A549 treated with ZK216348 at 1 μM for 4 hours (cell line): ENCODE measurements at places on chromosomes 11 and 22. TPM values are rescaled to one million over a fixed set of nuclear protein-coding genes. Genes with fewer than 3 reads are reported as not detected.

Gene LDLRAD3
- total RNA-seq: 21.6 to 30.2 TPM (median 27.3 TPM) in 5 replicates

Gene MRTFA
- total RNA-seq: 32.1 to 61.6 TPM (median 49.9 TPM) in 5 replicates

Gene API5
- 60.8 to 90.3 TPM (median 68.9 TPM) in 5 replicates for total RNA-seq

Gene HTR3B
- total RNA-seq: not detected in 5 replicates

Gene SLC22A24
- total RNA-seq: not detected in 5 replicates

Gene SYT12
- 13.3 to 22.9 TPM (median 17.8 TPM) in 5 replicates for total RNA-seq

Gene VSIG10L2
- total RNA-seq: not detected in 5 replicates

Gene CDC42EP2
- total RNA-seq: 13.7 to 22.4 TPM (median 14.9 TPM) in 5 replicates

Gene SGSM1
- 0.18 to 0.46 TPM (median 0.24 TPM) in 5 replicates for total RNA-seq

Gene TRIM48
- total RNA-seq: not detected in 5 replicates

Gene MAPK11
- 3.8 to 7.8 TPM (median 6.5 TPM) in 5 replicates for total RNA-seq

Gene OR5T2
- not detected in 5 replicates for total RNA-seq

Gene FIBIN
- total RNA-seq: not detected in 5 replicates

Gene OR52N4
- not detected in 5 replicates for total RNA-seq

Gene SLC17A6
- total RNA-seq: not detected in 5 replicates

Gene MRGPRF
- total RNA-seq: 0.06 to 0.09 TPM in 2 of 5 replicates, not detected in the others

Gene MMP8
- not detected in 5 replicates for total RNA-seq

Gene PAX6
- total RNA-seq: 0.39 to 2.9 TPM (median 0.87 TPM) in 5 replicates

Gene OR51B4
- not detected in 5 replicates for total RNA-seq

Gene ARHGAP8
- total RNA-seq: 1.2 to 2.0 TPM (median 1.4 TPM) in 5 replicates

Gene OR2AG2
- total RNA-seq: not detected in 5 replicates

Gene CCDC89
- total RNA-seq: not detected in 5 replicates

Gene HBE1
- 0.53 TPM in 1 of 5 replicates, not detected in the others for total RNA-seq

Gene CDC45
- total RNA-seq: 22.2 to 27.0 TPM (median 24.4 TPM) in 5 replicates

Gene SYT9
- total RNA-seq: 0.08 to 0.31 TPM (median 0.21 TPM) in 5 replicates

Gene SYT7
- 0.78 to 1.3 TPM (median 1.2 TPM) in 5 replicates for total RNA-seq

Gene ANO9
- total RNA-seq: 0.44 to 1.5 TPM (median 1.1 TPM) in 5 replicates
